NB4 (cell line): ENCODE measurements at places on chromosomes 5 and 9.
A peak's percentile ranks its signal among the peaks of the same experiment; 100 is the strongest.

- no peak for DNase-seq
Observed at GRCh38 chr9:136307215-136307750, 3.4 kb upstream of the CCDC187 start.

- DNase-seq = no peak
Observed at GRCh38 chr9:134723037-134723436, 81.4 kb downstream of the COL5A1 start.

- DNase-seq = no peak
Observed at GRCh38 chr9:138010861-138011260, 133.3 kb downstream of the CACNA1B start.

DNA sequence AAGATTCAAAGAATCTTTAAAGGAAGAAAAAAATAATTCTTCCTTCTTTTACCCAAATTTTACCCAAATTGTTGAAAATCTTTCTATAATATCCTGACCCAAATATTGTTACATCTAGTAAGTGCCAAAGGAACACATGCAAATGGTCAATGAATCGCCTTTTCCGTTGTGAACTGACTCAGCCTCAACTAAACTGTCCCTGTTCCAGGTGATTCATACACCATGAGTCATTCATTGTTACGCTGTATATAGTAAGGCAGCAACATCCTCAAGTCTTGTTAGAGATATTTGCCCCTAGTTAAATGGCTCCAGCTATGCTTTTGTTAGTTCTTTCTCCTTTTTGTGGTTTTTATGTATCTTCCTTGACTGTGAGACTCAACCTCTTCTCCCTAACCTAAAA lies 9.7 kb downstream of the PTGER4 start:
- peak; percentile 88 for DNase-seq

DNA sequence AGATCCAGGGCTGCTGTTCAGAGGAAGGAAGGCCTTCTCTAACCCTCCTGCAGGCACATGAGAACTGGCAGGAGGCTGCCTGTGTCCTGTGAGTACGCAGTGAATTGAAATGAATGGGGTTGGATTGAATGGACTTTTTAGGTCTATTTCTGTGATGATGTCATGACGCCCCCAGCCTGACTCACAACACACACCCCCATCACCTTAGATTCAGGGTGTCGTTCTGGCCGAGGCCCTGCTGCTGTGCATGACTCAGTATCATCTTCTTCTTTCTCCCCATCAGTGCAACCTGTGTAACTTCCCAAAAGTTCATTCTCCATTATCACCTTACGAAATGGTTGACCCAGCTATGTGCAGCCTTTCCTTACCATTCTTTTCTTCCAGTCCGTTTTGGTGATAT lies 5.4 kb downstream of the PCAT7 start:
- no peak for DNase-seq

DNA sequence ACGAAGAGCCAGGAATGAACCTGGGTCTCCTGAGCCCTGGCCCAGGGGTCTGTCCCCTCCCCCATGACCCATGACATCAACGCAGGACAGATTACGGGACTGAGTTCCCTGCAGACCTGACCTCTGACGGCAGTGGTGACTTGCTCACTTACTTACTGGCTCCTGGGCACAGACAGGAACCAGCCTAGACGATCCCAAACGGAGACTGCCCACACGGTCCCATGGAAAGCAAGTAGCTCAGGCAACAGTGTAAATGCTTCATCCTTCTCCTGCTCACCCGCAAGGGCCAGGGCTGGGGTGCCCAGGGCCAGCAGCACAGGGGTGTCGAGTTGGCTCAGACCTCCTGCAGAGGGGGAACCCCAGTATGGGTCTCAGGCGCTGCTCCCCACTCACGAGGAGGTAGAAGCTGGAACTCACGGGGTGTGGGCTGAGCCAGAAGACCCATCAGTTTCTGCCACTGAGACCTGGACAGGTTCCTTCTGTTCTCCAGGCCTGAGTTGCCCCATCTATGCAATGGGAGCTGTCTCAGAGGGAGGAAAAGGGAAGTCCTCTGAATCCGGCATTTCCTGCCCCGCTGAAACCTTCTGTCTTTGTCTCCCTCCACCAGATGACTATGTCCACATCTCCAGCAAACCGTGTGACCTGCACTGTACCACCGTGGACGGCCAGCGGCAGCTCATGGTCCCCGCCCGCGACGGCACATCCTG lies 5.6 kb downstream of the ADAMTSL2 start:
- DNase-seq = peak; percentile 72
